Esophagus mucosa (tissue), 1 donor: ENCODE measurements at places on chromosomes 7 and 10. TPM values are rescaled to one million over a fixed set of nuclear protein-coding genes. Genes with fewer than 3 reads are reported as not detected.

DNA sequence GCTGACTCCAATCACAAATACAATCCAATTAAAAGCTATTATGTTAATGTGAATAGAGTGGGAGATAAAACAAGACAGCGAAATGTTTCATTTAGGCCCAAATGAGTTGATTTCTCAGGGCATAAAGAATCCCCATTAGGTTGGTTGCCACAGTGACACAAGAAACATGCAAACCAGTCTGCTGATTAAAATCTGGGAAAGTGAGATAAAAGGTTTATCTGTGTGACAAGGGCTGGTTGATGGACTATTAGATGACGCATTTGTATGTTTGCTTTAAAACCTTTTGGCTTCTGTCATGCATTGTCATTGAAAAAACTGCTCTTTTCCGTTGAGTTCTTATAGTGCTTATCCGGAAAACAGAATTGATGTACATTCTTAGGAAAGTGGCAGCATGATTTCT is 658.2 kb downstream of the GATA3 start:
- no peak for ATAC-seq

DNA sequence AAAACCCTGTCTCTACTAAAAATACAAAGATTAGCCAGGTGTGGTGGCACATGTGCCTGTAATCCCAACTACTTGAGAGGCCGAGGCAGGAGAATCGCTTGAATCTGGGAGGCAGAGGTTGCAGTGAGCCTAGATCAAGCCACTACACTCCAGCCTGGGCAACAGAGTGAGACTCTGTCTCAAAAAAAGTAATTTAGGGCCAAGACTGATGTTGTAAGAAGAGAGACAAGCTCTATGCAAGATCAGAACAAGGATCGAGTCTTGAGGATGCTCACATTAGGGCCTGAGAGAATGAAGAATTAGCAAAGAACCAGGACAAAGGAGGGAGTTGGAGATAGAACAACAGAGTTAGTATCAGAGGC is 3.3 kb upstream of the KPNA7 start:
- ATAC-seq: no peak

DNA sequence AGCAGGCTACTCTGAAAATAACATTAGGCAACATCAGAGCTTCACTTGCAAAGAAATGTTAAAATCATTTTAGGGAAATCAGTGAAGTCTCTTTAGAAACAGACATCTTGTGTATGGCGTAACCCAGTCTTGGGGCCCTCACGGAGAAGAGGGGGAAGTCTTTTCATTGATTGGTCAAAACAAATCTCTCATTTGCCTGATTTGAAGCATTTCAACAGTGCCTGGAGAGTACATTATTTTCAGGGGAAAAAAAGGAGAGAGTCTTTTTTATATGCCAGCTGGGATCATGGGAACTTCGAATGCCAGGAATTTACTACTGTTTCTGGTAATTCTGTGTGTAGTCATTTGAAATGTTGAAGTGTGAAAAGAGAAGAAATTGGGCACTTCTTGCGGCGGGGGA is 471.4 kb downstream of the PLXDC2 start:
- no peak for ATAC-seq

DNA sequence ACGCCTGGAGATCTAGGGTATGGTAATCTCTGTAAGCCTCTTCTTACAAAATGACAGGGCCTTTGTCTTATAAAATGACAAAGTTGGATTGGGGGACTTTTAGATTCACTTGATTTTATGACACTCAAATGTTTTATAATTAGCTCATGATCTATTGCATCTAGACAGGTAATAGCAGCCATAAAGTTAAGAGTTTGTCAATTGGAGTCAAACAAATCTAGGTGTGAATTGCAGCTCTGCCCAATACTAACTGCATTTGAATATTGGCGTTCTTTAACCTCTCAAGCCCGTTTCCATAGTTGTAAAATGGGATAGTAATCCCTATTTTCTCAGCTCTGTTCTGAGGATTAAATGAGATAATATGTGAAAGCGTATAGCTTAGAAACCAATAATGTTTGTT is 14.1 kb upstream of the MRC1 start:
- ATAC-seq: no peak

DNA sequence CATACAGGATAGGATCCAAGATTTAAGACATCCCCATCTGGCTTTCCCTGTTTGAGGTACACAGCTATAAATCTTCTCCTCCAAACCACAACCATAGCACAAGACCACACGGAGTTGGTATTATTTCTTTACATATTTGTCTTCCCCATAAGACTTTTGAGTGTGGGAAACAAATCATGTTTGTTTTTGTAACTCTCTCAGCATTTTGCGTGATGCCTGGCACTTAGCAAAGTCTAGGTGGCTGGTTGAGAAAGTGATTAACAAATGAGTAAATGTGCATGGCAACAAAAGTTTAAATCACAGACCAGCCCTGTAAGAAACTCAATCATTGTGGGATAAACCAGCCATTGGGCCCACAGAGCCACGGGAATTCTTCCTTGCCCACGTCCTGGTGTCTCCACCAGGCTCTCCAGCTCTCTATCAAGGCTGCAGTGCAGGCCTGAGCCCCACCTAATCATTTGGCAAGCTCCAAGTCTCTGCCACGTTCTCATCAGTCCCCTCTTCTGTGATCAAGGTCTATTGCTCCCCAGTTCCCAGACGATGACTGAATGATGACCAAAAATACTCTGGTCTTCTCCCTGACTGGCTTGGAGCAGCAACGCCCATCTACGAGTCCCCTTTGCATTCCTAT is 317.8 kb downstream of the TNS3 start:
- no peak for ATAC-seq

DNA sequence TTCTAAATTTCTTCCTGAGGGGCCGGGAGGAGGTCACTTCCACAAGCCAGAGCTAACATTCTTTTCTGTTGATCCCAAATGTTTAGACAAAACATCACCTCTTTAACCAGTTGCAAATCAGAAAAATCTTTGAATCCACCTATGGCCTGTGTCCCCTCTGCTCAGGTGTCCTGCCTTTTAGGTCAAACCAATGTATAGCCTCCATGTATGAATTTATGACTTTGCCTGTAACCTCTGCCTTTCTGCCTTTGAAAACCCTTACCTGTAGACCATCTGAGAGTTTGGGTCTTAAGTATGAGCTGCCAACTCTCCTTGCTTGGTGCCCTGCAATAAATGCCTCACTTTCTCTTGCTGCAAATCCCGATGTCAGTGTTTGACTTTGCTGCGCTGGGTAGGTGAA is 44.1 kb upstream of the MSRB2 start:
- no peak for ATAC-seq

DNA sequence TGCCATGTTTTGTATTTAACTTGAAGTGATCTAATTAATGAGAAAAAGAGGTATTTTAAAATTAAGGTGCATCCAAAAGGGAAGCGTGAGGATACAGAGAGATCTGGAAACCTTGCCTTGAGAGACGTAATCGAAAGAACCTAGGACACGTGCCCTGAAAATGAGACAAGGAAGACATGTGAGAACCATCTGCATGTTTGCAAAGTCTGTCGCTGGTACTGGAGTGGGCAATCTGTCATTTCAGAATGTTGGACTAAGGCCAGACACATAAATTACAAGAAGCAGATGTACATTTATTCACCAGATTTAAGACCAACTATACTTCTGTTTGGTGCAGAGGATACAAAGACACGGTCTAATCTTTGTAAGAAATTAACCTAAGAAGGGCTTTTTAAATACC is 9.2 kb downstream of the AGR2 start:
- ATAC-seq: no peak

- ATAC-seq: no peak
These were observed 112.4 kb downstream of the BICC1 start for GRCh38 chr10:58625070-58625469.

The PCDH15 gene
- not detected for total RNA-seq

The PNLIPRP2 gene
- total RNA-seq: not detected

The KIAA1549 gene
- 0.20 TPM for total RNA-seq

The MRC1 gene
- total RNA-seq: 1.2 TPM

The PTPRZ1 gene
- 56.2 TPM for total RNA-seq

The ITIH5 gene
- total RNA-seq: 2.3 TPM

The KCP gene
- total RNA-seq: 1.8 TPM

The PRSS37 gene
- not detected for total RNA-seq

The EIF3B gene
- 119 TPM for total RNA-seq
